ENCODE measurements at places on chromosomes 5 and 9. TPM values are rescaled to one million over a fixed set of nuclear protein-coding genes. Genes with fewer than 3 reads are reported as not detected.

- H3K36me3 ChIP-seq = no peaks in the 10 kb centered on the region
- H3K27me3 ChIP-seq = no peaks in the 10 kb centered on the region
- no peak overlapping the region for H3K27ac ChIP-seq
- DNase-seq = no peak
- no peaks in the 10 kb centered on the region for H3K4me1 ChIP-seq
Observed at GRCh38 chr5:31161781-31162181, 31.7 kb upstream of the CDH6 start.

- H3K4me1 ChIP-seq = no peaks in the 10 kb centered on the region
- no peaks in the 10 kb centered on the region for H3K36me3 ChIP-seq
- H3K4me3 ChIP-seq = no peak overlapping the region
- peaks cover 4% of the 10 kb centered on the region for H3K27me3 ChIP-seq
- no peak overlapping the region for H3K27ac ChIP-seq
- DNase-seq = no peak
Observed at GRCh38 chr9:4538621-4539020, 48.4 kb downstream of the SLC1A1 start.

- no peak for DNase-seq
- no peaks in the 10 kb centered on the region for H3K27me3 ChIP-seq
- no peaks in the 10 kb centered on the region for H3K4me1 ChIP-seq
- H3K27ac ChIP-seq = no peak overlapping the region
- H3K36me3 ChIP-seq = no peaks in the 10 kb centered on the region
- H3K4me3 ChIP-seq = no peak overlapping the region
Observed at GRCh38 chr5:155381654-155382053, 368.1 kb downstream of the KIF4B start.

GRCh38 chr5:80071510-80072021 lies 36.4 kb downstream of the THBS4 start:
- H3K4me1 ChIP-seq = peaks cover 20% of the 10 kb centered on the region
- H3K27ac ChIP-seq = no peak overlapping the region
- no peak overlapping the region for H3K4me3 ChIP-seq
- H3K36me3 ChIP-seq = no peaks in the 10 kb centered on the region
- no peak for DNase-seq
- H3K27me3 ChIP-seq = no peaks in the 10 kb centered on the region

- peaks cover 8% of the 10 kb centered on the region for H3K4me1 ChIP-seq
- DNase-seq = no peak
- H3K36me3 ChIP-seq = no peaks in the 10 kb centered on the region
- H3K4me3 ChIP-seq = no peak overlapping the region
Observed at GRCh38 chr5:66239034-66239433, 94.9 kb downstream of the SREK1 start.

DNA sequence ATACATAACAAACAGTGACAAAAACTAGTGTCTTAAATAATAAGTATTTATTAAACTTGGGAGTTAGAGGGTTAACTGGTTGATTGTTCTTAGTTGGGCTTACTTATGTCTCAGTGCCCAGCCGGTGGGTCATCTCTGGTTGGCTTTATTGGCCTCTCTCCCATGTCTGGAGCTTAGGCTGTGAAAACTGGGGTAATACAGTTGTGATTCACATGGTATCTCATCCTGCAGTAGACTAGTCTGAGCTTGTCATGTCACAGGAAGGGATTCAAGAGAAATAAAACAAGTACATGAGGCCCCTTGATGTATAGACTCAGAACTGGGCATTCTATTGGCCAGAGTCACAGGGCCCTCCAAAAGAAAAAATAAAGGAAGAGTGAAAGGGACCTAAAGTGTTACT lies 466.4 kb upstream of the SMC2 start:
- H3K4me3 ChIP-seq = no peak overlapping the region
- DNase-seq = no peak
- no peaks in the 10 kb centered on the region for H3K4me1 ChIP-seq
- H3K36me3 ChIP-seq = no peaks in the 10 kb centered on the region

- no peak overlapping the region for H3K4me3 ChIP-seq
- no peaks in the 10 kb centered on the region for H3K4me1 ChIP-seq
- H3K27me3 ChIP-seq = no peaks in the 10 kb centered on the region
- H3K27ac ChIP-seq = no peak overlapping the region
- DNase-seq = no peak
Observed at GRCh38 chr5:97943036-97943435, 760.0 kb upstream of the RIOK2 start.

GRCh38 chr5:123790226-123790625 lies 278.2 kb downstream of the CSNK1G3 start:
- H3K36me3 ChIP-seq = no peaks in the 10 kb centered on the region
- no peak overlapping the region for H3K27ac ChIP-seq
- no peaks in the 10 kb centered on the region for H3K27me3 ChIP-seq
- no peak for DNase-seq

DNA sequence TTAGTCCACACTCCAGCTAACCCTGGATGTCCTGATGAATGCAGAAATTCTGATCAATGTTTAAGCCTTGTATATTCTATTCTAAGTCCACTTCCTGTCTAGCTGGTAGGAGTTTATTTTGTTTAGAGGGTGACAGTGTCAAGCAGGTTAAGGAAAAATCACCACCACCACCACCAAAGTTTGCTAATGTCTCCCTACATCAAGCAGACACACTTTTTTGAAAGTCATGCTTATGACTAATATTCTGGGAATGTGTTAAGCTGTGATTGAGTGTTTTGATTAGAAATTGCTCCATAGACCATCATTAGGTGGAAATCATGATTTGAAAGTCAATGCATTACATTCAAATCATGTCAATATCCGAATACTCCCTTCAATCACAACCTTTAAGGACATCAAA lies 1530.1 kb downstream of the MAT2B start:
- no peak for DNase-seq
- no peaks in the 10 kb centered on the region for H3K27me3 ChIP-seq
- no peaks in the 10 kb centered on the region for H3K4me1 ChIP-seq
- H3K27ac ChIP-seq = no peak overlapping the region
- H3K36me3 ChIP-seq = no peaks in the 10 kb centered on the region

DNA sequence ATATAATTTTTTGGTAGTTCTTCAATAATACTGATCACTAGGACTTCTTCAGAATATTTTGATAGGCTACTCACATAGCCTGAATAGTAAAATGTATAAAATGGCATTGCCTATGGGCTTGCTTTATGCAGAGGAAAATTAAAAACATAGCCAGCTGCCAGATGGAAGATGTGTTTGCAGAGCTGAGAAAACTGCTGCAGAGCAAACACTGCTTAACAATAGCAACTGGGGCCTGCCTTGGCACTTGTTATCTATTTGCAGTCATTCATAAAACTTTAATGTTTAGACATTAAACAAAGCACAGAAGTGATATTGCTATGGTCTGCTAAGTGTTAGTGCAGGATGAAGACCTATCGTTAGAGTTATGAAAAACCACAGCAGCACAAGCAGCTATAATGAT lies 151.5 kb upstream of the SMC2 start:
- DNase-seq = no peak
- no peaks in the 10 kb centered on the region for H3K36me3 ChIP-seq
- H3K27me3 ChIP-seq = no peaks in the 10 kb centered on the region
- H3K27ac ChIP-seq = no peak overlapping the region
- no peak overlapping the region for H3K4me3 ChIP-seq
- no peaks in the 10 kb centered on the region for H3K4me1 ChIP-seq

GRCh38 chr9:135601988-135602387 lies 37.4 kb downstream of the GLT6D1 start:
- no peaks in the 10 kb centered on the region for H3K36me3 ChIP-seq
- no peak for DNase-seq
- peaks cover 20% of the 10 kb centered on the region for H3K27me3 ChIP-seq

- peak overlapping the region; percentile 85 for H3K4me3 ChIP-seq
- peaks cover 40% of the 10 kb centered on the region for H3K4me1 ChIP-seq
- no peak for DNase-seq
- H3K36me3 ChIP-seq = peaks cover 7% of the 10 kb centered on the region
- H3K27me3 ChIP-seq = no peaks in the 10 kb centered on the region
Observed at GRCh38 chr5:36877667-36878391, 1.3 kb downstream of the NIPBL start.

DNA sequence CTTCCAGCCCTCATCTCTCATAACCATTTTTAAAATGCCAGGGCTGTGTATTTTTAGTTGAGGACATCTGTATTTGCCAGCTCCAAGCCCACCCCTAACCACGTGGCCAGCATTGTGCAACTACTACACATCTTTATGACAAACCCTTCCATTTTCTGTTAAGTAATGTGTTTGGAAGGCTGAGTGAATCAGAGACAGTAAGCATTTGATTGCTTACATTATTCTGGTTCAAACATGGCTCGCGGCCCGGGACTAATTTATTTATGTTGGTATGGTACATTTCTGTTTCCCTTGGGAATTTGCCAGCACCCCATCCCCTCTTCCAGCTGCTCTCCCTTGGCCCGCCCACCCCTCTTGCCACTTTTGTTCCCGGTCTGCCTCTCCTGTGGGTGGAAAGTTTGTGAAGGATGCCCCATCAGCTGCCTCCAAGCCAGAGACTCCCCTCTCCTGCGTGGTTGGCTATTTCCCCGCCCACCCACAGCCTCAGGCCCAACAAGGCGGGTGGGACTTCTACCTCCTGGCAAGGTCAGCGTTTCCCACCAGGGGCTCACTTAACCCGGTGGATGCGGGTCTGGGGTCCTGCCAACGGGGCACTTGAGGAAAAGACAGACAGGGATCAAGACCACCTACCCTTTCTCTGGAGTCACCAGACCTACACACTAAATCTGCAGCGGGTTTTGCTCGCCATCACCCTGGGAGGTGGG lies 162.2 kb downstream of the HSD17B3 start:
- H3K36me3 ChIP-seq = no peaks in the 10 kb centered on the region
- peaks cover 20% of the 10 kb centered on the region for H3K4me1 ChIP-seq
- no peak for DNase-seq
- no peak overlapping the region for H3K27ac ChIP-seq

DNA sequence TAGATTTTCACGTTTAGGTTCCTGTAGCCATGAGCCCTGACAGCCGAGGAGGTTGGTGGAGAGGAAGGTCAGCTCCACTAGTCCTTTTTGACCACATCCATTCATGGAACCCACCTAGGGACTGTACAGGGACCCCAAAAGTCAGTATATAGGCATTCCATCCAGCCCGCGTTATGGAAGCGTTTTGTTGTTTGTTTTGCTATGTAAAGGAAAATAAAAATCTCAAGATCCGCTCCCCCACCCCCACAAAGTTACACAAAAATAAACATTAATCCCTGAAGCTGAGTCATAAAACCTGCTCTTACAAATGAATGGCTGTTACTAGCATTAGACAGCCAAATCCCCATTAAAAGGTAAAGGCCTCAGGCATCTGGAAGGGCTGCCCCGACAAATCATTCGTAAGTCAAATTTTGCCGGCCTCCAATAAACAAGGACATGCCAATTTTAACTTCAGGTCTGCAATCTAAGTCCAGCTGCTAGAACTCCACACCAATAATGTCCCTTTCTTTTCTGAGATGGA lies 292.9 kb downstream of the MED10 start:
- no peak for DNase-seq
- no peak overlapping the region for H3K27ac ChIP-seq
- no peak overlapping the region for H3K4me3 ChIP-seq
- no peaks in the 10 kb centered on the region for H3K4me1 ChIP-seq
- H3K36me3 ChIP-seq = no peaks in the 10 kb centered on the region
- H3K27me3 ChIP-seq = no peaks in the 10 kb centered on the region

GRCh38 chr5:38157024-38157423 lies 101.3 kb upstream of the EGFLAM start:
- no peaks in the 10 kb centered on the region for H3K36me3 ChIP-seq
- no peaks in the 10 kb centered on the region for H3K4me1 ChIP-seq
- no peak for DNase-seq
- H3K27ac ChIP-seq = no peak overlapping the region
- no peak overlapping the region for H3K4me3 ChIP-seq
- H3K27me3 ChIP-seq = peaks cover 7% of the 10 kb centered on the region

DNA sequence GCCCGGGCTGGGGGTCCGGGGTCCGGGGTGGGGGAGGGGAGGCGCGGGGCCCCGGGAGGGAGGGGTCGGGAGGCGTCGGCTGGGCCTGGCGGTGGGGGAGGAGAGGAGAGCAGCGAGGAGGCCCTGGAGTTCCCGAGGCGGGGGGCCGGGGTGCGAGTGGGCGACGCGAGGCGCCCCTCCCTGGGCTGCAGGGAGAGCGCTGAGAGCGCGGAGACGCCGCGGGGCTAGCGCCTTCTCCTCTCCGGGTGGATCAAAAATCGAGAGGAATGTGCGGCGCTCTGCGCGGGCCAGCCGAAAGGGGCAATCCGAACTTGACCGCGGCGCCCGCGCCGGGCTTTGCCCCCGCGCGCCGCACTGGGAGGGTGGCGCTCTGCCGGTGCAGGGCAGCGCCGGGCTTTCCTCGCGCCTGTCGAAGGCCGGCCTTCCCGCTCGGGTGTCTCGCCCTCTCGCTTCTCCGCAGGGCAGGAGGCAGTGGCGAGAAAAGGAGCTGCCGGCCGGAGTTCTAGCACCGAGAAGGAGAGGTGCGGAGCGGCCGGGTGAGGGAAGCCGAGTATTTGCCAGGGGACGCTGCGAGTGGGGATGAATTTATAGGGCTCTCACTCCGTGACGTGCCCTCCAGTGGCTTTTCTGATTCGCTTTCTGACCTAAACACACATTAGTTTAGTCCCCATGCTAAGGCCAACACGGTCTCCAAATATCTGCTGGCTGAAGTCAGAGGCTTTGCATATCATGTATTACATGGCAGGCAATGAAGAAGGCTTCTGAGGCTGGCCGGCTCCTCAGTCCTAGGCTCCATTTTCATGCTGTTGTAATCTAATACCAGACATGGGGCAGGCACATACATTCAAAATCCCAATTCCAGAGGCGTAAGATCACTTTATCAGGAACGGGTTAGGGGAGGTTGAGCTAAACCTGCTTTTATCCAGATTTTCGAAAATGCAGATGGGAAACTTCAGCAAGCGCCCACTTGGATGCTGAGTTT lies 503 bp upstream of the GDNF start:
- peak overlapping the region; percentile 10 for H3K4me3 ChIP-seq
- H3K27me3 ChIP-seq = peaks cover 90% of the 10 kb centered on the region
- peak overlapping the region; percentile 1 for H3K27ac ChIP-seq
- no peak for DNase-seq
- no peaks in the 10 kb centered on the region for H3K36me3 ChIP-seq

DNA sequence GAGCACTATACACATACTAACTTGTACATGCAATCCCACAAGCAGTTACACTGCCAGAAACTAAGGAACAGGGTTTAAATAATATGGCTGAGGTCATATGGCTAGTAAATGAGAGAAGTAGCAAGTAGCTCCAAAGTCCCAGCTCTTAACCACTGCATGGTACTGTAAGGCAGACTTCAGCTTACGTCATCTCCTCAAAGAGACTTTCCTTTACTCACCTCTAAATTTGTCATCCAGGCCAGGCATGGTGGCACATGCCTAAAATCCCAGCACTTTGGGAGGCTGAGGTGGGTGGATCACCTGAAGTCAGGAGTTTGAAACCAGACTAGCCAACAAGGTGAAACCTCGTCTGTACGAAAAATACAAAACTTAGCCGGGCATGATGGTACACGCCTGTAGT lies 20.4 kb upstream of the SELENOP start:
- no peaks in the 10 kb centered on the region for H3K36me3 ChIP-seq
- no peak for DNase-seq
- peaks cover 4% of the 10 kb centered on the region for H3K27me3 ChIP-seq
- H3K27ac ChIP-seq = no peak overlapping the region

Gene HSPB3
- not detected for total RNA-seq

Gene ZCCHC9
- 35.7 TPM for total RNA-seq

Gene MSX2
- not detected for total RNA-seq

Gene HSD17B4
- total RNA-seq = 88.0 TPM
